ENCODE measurements at places on chromosomes 5 and 9.

GRCh38 chr5:137651022-137651421 lies 84.9 kb downstream of the KLHL3 start:
- no peak for DNase-seq

DNA sequence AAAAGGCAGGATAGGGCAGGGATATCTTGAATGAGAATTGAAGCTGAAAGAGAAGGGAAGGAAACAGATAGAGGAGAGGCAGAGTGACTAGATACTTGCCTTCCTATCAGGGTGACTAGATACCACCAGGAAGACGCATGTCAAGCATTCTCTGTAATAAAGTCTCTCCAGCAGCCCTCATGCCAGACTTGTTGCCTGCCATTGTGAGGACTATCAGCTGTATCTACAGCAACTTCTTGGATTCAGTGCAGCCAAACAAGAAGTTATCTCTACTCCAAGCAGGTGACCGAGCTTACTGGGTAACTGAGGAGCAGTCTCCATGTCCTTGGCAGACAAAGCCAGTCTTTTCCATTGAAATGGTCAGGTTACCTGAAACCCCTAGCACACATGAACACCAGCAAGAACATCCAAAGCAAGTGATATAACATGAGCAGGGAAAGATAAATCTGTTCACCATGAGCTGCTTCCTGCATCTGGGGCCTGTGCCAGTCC lies 9.3 kb downstream of the SH3RF2 start:
- no peak for DNase-seq

GRCh38 chr5:76403766-76404222 lies 709 bp downstream of the IQGAP2 start:
- peak; percentile 37 for DNase-seq

- no peak for DNase-seq
Observed at GRCh38 chr9:76926846-76927245, 20.9 kb upstream of the PRUNE2 start.

DNA sequence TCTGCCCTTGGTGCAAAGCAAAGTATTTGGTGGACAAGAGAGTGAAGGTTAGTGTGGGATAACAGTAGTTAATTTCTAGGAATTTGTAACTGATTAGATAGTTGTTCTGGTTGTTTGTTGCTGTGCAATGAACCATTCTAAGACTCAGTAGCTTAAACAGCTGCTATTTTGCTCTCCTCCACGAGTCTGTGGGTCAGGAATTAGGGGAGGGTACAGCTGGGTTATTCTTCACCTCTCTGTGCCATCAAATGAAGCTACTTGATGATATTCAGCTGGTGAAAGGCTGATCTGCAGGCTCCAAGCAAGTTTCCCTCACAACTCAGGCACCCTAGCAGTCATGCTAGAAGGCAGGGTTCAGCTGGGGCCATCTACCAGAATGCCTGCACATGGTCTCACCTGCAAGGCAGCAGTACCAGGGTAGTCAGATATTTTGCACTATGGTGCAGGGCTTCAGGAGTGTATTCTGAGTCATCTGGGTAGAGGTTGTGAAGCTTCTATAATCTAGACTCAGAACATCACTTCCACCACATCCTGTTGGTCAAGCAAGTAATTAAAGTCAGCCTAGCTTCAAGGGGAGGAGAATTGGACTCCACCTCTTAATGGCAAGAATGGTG lies 159.5 kb upstream of the SLC28A3 start:
- DNase-seq: no peak

GRCh38 chr9:88791105-88791805 lies 200.0 kb upstream of the S1PR3 start:
- DNase-seq: no peak

DNA sequence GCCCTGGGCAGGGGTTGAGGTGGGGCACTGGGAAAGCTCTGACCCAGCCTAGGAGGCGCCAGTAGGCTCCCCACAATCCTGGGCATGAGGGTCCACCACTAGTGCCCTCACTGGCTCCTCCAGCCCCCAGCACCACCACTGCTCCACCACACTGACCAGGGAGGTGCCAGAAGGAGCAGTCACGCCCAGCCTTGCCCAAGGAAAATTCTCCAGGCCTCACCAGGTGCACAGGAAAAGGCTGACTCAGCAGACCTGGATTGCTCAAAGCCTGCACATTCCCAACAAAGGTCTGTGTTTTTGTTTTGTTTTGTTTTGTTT lies 62.9 kb downstream of the ZNF354C start:
- DNase-seq: no peak

DNA sequence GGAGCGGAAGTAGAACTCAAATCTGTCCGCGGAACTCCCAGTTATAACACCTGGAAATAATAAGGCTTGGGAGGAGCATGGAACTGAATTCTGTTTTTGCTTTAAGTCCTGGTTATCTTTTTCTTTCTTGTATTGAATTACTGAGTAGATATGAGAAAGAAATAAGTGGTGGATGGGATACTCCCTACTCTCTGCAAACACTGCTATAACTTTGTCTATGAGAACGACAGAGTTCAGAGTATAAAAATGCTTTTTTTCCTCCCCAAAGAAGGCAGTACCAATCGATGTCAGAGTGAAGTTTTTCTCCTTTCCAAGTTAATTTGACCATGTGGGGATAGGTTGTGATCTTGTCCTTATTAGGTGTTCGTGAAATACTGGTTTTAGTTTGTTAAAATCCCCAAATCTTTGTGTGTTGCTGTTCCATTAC lies 1.2 kb downstream of the RIC1 start:
- DNase-seq: no peak

GRCh38 chr9:129253803-129254381 lies 75.8 kb upstream of the IER5L start:
- no peak for DNase-seq

DNA sequence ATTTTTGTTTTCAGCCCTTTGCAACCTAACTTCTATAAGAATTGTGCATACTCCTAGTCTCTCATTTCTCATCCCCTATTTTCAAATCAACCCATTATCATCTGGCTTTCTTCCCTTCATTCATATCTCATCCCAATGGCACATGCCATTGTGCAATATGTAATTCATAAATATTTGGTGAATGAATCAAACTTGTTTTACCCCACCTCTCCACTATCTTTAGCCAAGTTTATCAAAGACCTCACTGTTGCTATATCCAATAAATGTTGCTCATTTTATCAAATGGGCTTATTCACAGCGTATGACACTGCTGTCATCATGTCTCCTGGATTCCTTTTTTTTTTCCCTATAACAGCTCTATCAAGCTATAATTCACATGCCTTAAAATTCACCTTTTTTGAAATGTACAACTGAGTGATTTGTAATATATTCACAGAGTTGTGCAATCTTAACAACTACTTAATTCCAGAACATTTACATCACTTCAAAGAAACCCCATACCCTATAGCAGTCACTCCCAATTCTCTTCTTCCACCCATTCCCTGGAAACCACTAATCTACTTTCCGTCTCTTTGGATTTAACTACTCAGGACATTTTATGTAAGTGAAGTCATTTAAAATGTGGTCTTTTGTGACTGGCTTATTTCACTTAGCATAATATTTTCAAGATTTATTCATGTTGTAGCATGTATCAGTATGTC lies 214.4 kb upstream of the PAPPA start:
- no peak for DNase-seq

GRCh38 chr5:168819004-168819621 lies 239.9 kb upstream of the PANK3 start:
- DNase-seq: no peak

GRCh38 chr9:6194934-6195333 lies 20.7 kb upstream of the IL33 start:
- no peak for DNase-seq

- DNase-seq: peak; percentile 24
Observed at GRCh38 chr9:127927201-127927987, 3.2 kb downstream of the PIP5KL1 start.

DNA sequence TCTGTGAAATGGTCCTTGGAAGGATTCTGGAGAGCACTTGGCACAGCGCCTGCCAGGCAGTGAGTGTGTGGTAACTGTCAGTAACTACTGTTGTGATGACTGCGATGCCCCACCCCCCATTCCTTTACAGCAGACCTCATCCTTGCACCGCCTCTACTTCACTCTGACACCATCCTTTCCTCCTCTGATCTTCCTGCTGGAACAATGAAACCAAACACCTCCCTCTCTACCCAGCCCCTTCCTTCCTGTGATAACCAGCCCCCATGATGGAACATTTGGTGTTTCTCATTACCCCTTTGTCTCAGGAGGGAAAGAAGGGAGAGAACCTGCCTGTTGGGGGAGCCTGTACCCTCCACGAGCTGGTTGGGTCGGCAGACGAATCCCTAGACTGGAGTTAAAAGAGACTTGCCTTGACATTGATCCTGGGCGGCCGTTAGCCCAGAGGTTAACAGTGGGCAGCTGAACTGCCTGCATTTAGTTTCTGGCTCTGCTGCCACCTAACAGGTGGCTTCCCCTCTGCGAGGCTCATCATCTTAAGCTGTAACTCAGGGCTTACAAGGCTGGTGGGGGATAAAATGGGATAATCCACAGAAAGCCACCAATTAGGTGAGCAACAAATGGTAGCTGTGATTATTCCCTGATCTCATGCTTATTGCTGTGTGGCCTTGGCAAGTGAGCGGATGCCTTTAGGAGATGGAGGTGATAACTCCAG lies 34.2 kb upstream of the GRPEL2 start:
- DNase-seq: no peak

DNA sequence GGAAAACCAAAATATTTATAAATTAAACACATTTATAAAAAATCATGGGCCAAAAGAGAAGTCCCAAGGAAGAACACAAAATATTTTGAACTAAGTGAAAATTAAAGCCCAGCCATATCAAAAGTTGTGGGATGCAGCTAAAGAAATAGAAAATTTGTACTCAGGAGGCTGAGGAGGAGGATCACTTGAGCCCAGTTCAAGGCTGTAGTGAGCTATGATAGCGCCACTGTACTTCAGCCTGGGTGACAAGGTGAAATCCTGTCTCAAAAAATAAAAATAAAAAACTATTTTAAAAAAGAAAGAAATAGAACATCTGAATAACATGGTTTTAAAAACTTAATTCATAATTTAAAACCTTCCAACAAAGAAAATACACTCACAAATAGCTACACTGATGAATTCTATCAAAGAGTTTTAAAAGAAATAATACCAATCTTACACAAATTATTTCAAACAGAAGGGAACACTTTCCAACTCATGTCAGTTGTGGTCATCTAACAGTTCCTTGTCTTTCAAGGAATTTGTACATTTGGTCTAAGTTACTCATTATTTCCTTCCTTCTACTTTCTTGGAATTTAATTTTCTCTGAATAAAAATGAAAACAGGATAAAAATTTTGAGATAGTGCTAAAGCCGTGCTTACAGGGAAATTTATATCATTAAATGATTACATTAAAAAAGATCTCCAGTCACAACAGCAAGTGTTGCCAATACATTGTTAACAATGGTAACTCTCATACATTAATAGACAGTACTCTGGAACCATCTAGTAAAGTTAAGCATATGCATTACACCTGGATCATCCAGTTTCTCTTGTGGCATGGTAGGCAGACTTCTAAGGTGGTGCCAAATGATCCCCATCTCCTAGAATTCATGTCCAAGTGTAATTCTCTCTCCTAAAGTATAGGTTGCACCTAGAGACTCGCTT lies 17.8 kb downstream of the PTBP3 start:
- DNase-seq: no peak

DNA sequence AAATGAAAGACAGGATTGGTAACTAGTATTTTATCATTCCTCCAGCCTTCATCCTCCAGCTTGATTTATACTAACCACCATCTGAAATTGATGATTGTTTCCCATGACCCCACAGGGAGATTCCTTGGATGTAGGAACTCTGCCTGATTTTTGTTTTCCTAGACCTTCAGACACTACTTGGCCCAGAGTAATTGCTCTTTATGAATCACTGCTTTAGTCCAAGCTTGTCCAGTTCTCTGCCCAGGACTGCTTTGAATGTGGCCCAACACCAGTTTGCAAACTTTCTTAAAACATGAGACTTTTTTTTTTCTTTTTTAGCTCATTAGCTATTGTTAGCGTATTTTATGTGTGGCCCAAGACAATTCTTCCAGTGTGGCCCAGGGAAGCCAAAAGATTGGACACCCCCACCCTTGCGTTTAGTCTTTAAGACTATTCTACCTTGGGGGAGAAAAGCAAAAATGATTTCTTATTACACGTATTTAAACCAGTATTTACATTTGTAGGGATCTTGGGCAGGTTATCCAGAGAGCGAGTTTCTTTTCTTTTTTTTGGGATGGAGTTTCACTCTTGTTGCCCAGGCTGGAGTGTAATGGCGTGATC lies 18.4 kb downstream of the BASP1 start:
- no peak for DNase-seq

- no peak for DNase-seq
Observed at GRCh38 chr5:9233712-9234111, 312.2 kb downstream of the SEMA5A start.

- no peak for DNase-seq
Observed at GRCh38 chr9:75552941-75553340, 337.5 kb upstream of the PCSK5 start.

GRCh38 chr9:91162784-91163443 lies 198.8 kb downstream of the AUH start:
- no peak for DNase-seq

DNA sequence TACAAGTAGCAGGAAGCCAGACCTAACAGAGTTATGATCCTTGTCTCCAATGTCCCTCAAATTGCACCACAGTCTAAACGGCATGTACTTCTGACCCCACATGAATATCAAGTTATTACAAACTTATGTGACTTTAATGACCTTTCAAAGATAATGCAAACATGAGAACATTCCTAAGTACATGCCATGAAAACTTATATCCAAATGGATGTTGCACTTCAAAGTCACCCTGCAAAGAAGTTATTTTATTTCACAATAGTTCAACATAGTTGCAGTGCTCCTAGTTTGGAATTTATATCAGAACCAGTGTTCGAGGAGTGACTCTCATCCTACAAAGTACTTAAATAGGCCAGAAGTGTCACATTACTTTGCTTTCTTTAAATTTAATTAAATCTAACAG lies 41.2 kb upstream of the ITGA1 start:
- no peak for DNase-seq

DNA sequence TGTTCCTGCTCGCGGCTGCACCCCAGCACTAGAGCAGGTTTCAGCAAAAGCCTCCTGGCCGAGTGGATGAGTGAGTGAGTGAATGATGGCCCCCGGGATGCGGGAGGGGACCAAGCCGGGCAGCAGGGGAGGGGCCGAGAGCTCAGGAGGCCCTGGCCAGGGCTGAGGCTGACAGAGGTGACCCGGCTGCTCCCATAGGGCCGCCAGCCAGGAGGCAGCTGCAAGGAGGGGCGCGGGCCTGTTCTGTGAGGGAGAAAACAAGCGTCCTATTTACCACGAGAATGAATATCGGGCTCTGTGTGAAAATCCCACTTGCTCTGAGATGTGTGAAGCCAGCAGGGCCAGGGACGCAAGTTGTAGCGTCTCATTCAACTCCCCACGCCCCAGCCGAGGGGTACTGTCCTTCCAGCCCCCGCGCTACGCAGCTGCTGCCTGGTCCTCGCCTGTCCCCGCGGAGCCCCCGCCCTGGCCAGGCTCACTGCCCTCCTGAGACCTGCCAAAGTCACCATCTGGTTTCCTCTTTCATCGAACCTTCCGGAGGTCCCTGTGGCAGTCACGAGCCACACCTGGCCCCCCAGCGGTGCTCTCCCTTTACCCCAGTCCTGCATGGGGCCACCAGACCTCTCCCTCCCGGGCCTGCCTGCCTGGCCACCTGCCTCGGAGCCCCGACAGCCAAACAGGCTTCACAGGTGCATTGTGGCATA lies 38.8 kb downstream of the RASGEF1C start:
- DNase-seq: no peak

GRCh38 chr5:36778336-36778735 lies 98.2 kb upstream of the NIPBL start:
- no peak for DNase-seq

Data from NCI-H1930 (cell line).